Activated CD8-positive, alpha-beta memory T cell treated with anti-CD3 and anti-CD28 coated beads for 48 hours (primary cell): ENCODE measurements at places on chromosomes 1 and 21.

DNA sequence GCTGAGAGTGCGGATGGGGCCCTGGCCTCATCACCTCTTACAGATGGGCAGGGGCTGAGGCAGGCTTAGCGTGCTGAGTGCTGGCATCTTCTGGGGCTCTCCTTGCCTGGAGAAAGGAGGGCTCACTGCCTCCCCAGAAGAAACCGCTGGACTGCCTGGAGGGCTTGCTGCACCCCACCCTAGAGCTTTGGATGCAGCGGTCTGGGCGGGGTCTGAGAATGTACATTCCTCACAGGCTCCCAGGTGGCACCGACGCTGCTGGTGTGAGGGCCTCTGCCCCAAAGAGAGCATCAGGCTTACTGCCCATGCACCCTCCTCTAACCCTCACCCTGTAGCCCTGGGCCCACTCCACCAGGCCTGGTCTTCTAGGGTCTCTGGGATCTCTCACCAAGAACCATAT is 51.1 kb downstream of the RAP1GAP start:
- DNase-seq, result no peak

DNA sequence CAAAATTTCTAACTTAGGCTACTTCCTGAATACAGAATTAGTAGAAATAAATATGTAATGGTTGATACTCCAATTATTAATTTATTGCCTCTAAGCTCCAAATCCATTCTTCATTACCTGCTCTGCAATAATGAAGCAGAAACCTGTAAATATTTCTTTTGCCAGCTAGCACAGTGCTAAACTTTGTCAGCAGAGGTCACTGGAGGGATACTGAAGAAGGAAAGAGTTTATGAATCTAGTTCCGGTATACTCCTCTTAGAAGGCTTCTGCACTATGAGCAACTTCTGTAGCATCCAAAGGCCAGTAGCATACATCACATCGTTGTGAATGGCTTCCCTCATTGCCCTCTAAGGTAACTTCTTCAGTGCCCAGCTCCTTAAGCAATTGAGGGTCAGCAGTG is 81.0 kb upstream of the LHX8 start:
- no peak for DNase-seq

- no peak for DNase-seq
Measured at GRCh38 chr1:12600880-12601633, 17.0 kb downstream of the DHRS3 start.

DNA sequence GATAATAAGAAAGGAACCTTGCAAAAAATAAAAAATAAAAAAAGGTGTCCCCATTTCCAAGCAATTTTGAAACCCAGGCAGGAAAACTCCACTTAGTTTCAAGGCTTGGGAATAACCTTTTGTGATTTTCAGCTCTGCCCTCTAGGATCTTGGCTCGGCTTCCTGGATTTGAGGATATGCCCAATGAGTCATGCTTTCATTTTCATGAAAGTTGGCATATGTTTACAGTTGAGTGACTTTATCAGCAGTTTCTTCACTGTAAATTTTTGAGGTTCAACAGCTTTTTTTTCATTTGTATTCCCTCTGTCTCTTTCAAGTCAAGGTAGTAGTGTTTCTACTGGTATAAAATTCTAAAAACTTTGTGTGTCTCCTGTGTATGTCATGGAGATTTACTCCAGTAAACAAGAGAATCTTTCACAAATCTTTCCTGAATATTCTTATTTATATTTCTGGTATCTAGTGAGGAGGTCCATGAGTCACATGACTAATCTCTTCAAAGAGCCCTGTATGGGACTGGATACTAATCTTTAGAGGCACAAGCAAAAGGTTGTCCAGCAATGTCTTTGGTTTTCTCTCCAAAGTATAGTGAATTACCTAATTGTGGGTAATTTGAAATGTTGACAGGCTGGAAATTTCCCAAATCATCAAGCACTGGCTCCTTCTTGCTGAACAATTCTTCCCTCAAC is 335.3 kb downstream of the BRINP2 start:
- no peak for DNase-seq
